ENCODE measurements at places on chromosomes 7 and 10.

DNA sequence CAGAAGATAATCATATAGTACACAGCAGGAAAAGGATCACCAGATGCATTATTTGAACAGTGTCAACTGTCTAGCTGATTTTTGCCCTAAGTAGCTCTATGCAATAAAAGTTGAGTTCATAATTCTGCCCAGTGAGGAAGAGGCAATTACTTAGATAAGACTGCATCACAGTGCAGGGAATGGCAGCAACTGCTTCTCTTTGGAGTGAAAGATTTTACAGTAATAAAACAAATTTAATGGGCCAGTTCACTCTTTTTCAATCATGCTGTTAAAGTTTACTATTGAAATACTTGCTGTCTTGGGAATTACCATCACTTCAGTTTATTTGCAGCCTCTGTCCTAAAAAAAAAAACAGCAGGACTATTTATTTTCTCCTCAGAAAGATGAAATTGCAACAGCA, 907.9 kb downstream of the ANKRD7 start:
- DNase-seq = no peak

- peak; percentile 73 for DNase-seq
Observed at GRCh38 chr7:2719007-2719406, 31.0 kb downstream of the AMZ1 start.

DNA sequence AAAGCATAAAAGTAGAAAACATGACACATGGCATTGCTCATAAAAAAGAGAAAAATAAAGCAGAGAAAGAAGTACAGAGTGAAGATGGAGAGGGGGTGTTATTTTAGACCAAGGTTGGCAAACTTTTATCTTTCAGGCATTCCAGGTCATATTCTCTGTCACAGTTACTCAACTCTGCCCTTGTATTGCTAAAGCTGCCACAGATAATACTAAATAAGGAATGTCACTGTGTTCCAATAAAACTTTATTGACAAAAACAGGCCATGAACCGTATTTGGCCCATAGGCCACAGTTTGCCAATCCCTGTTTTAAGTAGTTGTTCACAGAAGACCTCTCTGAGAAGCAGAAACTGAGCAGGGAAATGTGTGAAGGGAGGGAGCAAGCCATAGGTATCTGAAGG, 167.4 kb downstream of the GLI3 start:
- no peak for DNase-seq

GRCh38 chr7:105759670-105760550, 116.5 kb downstream of the ATXN7L1 start:
- no peak for DNase-seq

DNA sequence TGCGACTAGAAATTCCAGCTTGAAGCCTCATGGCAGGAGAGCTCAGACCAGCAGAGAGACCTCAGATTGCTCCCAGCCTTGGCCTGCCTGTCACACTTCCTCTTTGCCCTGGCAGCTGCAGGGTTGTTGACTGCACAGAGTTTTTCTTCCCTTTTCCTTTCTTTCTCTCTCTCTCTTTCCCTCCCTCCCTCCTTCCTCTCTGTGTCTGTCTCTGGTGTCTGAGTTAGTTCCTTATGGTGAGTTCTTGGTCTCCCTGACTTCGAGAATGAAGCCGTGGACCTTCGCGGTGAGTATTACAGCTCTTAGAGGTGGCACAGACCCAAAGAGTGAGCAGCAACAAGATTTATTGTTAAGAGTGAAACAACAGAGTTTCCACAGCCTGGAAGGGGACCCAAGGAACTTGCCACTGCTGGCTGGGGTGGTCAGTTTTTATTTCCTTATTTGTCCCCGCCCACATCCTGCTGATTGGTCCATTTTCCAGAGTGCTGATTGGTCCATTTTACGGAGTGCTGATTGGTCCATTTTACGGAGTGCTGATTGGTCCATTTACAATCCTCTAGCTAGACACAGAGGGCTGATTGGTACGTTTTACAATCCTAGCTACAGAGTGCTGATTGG, 266.3 kb downstream of the RPS24 start:
- no peak for DNase-seq

GRCh38 chr7:101231644-101232043, 6.0 kb downstream of the CLDN15 start:
- no peak for DNase-seq

DNA sequence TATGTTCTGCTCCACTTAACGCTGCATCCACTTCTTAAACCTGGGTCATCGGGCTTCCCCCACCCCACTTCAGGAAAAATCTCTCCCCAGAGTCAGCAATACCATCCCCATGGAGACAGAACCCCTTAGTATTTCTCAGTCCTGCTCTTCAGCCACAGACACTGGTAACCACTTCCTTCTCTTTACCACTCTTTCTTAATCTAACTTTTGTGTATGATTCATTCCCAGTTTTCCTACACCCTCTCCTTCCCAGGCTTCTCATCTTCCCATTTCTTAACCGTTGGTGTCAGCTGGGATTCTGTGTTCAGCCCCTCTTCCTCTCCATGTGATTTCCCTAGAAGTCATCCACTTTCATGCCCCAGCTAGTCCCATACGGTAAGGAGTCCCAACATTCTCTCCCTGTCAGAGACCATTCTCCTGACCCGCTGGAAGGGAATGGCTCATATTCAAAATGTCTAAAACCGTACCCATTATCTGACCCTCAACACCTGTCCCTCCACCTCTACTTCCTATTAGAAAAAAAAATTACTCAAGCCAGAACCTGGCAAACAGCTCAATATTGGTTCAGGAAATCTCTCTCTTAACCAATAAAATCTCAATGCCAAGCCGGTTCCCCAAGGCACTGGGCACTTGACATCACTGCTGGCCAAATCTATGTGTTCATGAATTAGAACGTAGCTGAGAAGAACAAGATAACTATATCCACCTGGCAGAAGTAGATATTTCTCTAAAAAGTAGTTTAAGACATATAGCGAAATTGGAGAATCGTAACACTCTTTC, 89.4 kb downstream of the DGKI start:
- DNase-seq = no peak

- no peak for DNase-seq
Observed at GRCh38 chr10:116055252-116055916, 217.6 kb downstream of the GFRA1 start.

DNA sequence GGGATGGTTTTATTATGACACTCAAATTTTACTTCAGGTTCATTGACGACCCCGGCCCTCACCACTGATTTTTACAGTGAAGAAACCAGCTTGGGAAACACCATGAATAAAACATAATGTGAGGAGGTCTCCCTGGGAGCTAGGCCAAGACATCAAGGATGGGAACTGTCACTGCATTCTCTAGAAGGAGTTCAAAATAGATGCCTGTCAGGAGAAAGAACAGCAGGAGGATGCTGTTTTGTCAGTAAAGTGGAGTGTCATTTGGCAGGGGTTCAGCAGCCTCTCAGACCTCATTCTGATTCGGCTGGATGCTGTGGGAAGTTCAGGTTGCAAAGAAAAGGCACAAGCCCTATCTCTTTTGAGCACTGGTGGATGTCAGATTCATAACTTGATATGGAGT, 360.3 kb upstream of the C7orf33 start:
- DNase-seq = no peak

DNA sequence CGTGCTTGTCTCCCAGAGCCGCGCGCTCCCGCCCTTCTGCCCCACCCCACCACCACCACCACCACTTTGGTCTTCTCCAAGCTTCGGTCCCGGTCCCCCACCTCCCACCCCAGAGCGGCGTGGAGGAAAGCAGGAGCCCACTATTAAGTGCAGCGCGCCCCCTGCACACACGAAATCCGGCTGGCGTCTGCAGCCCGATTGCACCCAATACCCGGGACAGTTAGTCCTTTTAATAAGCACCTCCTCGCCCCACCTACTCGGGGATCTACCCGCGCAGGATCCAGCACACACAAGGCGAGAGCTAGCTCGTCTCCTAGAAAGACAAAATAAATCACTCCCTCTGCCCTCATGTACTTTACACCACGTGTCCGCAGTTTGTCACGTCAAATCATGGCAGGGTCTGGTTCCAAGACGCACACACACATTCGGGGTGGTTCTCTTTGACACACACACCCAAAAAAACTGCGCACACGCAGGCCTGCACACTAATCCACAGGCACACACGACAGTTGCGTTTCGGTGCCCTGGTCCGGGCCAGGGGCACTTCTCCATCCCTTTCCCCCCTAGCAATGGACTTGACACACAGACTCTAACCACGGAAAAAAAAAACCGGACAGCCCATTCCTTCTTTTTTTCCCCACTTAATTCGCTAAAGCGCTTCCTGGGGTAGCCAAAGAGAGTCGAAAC, 1.6 kb downstream of the SFMBT2 start:
- DNase-seq = peak; percentile 83

DNA sequence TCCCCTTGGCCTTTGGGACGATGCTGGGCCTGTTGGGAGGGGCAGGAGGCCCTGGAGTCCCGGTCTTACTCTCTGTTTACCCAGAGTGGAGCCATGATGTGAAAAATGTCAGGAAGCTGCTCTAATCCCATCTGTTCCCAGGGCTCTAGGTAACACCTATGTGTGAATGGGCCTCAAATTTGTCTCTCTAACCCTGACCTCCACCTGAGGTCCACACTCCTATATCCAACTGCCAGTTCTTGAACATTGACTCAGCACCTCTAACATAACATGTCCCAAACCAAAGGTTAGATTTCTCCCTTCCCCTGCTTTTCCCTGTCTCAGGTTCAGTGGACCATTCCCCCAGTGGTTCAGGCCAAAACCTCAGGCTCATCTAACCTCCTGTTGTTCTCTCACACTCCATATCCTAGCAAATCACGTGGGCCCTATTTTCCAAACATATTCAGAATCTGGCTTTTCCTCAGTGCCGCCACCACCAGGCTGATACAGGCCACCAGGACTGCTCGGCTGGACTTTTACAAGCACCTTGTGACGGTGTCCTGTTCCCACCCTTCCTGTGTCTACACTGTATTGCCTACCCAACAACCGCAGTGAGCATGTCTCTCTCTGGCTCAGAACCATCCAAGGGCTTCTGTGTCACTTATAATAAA, 130.6 kb downstream of the ATXN7L1 start:
- no peak for DNase-seq

DNA sequence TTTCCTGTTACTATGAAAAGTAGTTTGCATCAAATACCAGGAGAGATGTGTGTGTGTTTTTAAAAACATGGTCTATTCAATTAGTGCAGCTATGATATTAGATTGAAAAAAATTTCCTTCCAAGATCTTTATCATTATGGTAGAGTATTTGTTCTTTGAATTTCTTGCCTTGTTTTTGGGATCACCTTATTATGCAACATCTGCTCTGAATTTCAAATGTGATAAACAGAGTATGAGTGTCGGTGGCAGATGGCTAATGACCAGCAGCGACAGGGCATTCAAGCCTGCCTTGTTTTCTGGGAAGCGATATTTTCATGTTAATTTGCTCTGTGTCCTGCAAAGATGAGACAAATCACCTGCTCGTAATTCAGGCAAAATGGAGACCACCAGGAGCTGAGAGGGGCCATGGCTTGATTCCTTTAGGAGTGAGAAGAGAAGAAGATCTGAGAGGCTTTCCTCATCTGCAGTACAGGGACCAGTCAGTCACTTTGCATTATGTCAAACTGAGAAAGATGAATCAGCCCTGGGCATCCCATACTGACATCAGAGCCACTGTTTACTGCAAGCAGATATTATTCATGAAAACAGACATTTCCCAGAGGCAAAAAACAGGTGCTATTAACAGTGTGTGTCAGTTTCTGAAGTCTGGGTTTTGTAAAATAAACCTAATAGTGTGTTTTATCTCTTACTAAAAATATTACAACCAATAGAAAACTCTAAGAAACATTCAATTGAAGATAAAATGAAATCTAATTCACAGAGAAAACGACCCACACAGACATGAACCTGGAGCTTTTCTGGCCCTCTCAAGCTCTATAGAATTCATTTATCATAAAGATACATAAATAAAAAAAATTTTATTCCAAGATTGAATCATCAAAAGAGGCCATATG, 67.6 kb downstream of the CDK6 start:
- DNase-seq = peak; percentile 27

GRCh38 chr10:34721208-34721840, 93.8 kb downstream of the PARD3 start:
- DNase-seq = no peak

GRCh38 chr7:135939261-135939812, 37.8 kb downstream of the MTPN start:
- no peak for DNase-seq

- DNase-seq = no peak
Observed at GRCh38 chr10:125081931-125082330, 78.4 kb downstream of the CTBP2 start.

- DNase-seq = no peak
Observed at GRCh38 chr10:75107756-75108683, 3.4 kb upstream of the SAMD8 start.

DNA sequence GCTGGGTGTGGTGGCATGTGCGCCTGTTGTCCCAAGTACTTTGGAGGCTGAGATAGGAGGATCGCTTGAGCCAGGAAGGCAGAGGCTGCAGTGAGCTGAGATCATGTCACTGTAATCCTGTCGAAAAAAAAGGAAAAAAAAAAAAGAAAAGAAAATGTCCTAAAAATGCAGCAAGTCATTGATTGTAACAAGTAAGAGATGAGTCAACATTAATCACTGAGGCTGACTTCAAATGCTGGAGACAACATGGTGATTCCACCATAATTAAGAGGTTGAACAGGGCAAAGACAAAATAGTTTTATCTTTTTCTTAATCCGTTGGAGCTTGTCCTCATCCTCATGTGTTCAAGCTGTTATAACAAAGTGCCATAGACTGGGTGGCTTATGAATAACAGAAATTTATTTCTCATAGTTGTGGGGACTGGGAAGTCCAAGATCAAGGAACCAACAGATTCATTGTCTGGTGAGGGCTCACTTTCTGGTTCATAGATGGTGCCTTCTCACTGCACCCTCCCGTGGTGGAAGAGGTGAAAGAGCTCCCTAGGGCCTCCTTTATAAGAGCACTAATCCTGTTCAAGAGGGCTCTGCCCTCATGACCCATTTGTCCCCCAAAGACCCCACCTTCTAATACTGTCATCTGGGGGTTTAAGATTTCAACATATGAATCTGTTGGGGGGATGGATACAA, 60.3 kb downstream of the TBXAS1 start:
- DNase-seq = no peak

DNA sequence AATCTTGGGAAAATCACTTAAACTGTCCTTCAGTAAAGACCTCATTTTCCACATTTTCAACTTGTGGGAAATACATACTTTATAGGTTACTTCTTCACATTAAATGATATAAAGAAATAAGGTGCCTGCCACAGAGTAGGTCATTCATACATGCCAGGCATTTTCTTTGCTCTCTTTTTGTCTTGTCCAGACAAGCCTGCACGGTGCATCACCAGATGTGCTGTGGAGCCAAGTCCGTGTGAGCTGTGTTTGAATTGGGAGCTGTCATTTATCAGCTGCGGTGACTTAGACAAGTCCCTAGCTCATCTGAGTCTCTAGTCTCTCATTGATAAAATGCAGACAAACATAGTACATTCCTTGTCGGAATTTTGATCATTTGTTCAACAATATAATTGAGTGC, 432.9 kb downstream of the SORCS3 start:
- DNase-seq = no peak

- no peak for DNase-seq
Observed at GRCh38 chr7:33287738-33288137, 158.4 kb downstream of the BBS9 start.

Data from stimulated activated naive CD8-positive, alpha-beta T cell treated with anti-CD3 and anti-CD28 coated beads, Interleukin-15, amount 100 ng/mL, for 72 hours (primary cell).